ENCODE measurements at places on chromosomes 7 and 10.

- no peak for DNase-seq
Observed at GRCh38 chr7:48140001-48140681, 31.1 kb upstream of the ABCA13 start.

GRCh38 chr7:23476286-23477156 lies 6.2 kb upstream of the IGF2BP3 start:
- no peak for DNase-seq

DNA sequence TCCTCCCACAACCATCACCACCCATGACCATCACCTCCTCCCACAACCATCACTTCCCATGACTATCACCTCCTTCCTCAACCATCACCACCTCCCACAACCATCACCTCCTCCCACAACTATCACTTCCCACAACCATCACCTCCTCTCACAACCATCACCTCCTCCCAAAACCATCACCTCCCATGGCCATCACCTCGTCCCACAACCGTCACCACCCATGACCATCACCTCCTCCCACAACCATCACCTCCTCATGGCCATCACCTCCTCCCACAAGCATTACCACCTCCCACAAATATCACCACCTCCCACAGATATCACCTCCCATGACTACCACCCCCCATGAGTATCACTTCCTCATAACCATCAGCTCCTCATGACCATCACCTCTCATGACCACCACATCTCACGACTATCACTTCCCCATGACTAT lies 52.2 kb downstream of the PDGFA start:
- DNase-seq: no peak

GRCh38 chr7:104979167-104979841 lies 34.7 kb upstream of the KMT2E start:
- DNase-seq: no peak

DNA sequence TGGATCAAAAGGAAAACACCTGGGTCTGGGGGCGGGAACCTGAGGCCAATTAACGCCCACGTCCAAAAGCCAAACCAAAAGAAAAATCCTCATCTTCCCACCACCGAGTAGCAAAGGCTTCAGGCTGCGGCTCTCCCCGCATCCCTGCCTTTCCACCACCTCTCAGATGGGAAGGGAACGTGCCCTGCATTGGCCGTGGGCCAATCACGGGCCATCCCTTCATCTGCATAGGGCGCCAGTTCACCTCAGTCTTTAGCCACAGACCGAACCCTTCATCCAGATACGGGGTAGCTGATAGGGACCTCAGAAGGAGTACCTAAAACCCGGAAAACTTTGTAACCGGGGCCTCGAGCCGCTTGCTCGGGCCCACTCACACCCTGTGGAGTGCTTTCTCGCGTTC lies 626 bp downstream of the PRPF18 start:
- DNase-seq: no peak

- no peak for DNase-seq
Observed at GRCh38 chr10:132960631-132961419, 18.5 kb upstream of the CFAP46 start.

GRCh38 chr7:43175570-43176200 lies 63.2 kb downstream of the HECW1 start:
- no peak for DNase-seq

DNA sequence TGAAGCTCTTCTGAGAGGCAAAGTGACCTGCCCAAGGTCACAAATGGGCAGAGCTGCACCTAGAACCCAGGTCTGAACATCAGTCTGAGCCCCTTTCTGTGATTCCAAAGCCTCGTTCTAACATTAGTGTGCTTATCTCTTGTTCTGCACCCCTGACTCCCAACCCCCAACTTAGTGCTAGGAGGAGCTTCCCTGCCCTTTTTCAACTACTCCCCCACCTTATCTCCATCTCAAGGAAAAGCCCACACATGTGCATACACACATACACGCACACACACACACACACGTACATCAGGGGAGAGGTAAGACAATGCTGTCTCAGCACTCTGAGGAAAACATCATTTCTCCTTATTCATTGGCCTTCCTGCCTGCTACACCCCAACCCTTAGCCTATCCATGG lies 8.3 kb downstream of the PRRT4 start:
- DNase-seq: no peak

DNA sequence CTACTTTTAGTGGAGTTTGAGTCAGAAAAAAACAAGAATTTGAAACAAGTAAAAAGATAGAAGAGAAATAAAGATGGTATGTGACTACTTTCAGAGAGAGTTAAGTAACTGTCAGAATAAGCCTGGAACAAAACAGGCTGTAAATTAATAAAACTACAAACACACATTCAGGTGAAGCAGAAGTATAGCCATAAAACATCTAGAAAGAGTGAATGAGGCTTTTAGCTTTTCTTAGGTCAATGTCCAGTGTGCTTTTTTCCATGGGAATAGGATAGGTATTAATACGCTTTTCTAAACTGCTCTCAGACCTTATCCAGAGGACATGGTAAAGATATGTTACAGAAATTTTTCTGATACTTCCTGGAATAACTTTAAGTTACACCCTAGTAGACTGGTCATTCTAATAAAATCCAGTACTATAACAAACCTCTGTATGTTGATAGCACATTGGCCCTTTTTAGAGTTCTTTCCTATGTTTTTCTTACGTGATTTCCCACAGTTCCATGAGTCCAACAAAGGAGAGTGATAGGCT lies 23.3 kb downstream of the TMEM106B start:
- DNase-seq: no peak

GRCh38 chr10:91054325-91054724 lies 133.4 kb upstream of the ANKRD1 start:
- DNase-seq: no peak

- no peak for DNase-seq
Observed at GRCh38 chr10:119917777-119918176, 25.2 kb downstream of the SEC23IP start.

- no peak for DNase-seq
Observed at GRCh38 chr7:38478404-38478803, 152.8 kb downstream of the AMPH start.

DNA sequence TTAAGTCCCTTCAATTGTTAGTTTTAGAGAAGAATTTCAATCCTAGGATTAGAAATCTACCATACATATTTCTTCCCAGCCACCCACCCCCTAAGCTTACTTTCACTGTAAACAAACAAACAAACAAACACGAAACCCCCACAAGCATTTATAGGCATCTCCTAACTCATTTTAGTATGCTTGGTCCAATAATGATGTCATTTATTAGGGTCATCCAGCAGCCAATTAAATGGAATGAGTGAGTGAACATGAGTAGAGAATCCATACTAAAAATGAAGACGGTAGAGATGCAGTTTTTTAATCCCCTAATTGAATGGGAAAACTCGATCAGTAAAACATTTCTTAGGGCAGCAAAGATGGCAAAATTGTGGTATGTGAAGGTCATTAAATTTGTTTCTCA lies 3.2 kb downstream of the TAC1 start:
- no peak for DNase-seq

- DNase-seq: no peak
Observed at GRCh38 chr7:18889436-18889835, 228.0 kb downstream of the TWIST1 start.

DNA sequence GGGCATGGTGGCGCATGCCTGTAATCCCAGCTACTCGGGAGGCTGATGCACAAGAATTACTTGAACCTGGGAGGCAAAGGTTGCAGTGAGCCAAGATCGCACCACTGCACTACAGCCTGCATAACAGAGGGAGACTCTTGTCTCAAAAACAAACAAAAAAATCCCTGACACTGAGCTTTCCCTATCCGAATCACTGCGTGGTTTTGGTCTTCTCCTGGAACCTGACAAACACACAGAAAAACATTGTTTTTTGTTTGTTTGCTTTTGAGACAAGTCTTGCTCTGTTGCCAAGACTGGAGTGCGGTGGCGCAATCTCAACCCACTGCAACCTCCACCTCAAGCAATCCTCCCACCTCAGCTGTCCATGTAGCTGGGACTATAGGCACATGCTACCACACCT lies 50.4 kb upstream of the PTPRN2 start:
- no peak for DNase-seq

- DNase-seq: no peak
Observed at GRCh38 chr7:156177422-156178055, 365.3 kb upstream of the SHH start.

DNA sequence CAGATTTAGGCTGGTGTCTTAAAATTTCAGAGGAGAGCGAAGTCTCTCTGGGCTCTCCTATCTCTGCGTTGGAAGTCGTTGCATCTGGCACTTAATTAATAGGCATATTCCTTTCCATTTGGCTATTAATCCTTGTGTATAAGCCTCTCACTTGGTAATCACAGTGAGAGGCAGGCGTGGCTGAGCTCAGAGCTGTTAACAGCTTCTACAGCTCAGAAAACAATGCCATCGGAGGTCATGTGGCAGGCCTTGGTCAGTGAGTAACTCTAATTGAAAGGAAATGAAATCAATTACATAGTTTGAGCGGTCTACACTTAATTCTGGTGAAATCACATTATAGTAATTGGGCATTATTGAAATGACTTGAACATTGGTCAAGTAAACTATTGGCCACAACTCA lies 135.1 kb downstream of the DPY19L1 start:
- DNase-seq: no peak

DNA sequence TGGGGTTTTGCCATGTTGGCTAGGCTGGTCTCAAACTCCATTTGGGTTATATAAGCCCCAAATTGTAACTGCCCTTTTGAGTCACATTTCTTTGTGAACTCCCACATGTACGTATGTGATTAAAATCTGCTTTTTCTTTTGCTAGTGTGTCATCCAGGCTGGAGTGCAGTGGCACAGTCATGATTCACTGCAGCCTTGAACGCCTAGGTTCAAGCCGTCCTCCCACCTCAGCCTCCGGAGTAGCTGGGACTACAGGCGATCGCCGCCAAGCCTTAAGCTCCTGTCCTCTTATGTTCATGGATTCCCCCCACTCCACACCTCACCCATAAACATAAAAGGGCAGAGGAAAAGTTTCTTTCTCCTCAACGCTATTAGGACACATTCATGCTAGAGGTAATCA lies 4.4 kb upstream of the SMC3 start:
- no peak for DNase-seq

DNA sequence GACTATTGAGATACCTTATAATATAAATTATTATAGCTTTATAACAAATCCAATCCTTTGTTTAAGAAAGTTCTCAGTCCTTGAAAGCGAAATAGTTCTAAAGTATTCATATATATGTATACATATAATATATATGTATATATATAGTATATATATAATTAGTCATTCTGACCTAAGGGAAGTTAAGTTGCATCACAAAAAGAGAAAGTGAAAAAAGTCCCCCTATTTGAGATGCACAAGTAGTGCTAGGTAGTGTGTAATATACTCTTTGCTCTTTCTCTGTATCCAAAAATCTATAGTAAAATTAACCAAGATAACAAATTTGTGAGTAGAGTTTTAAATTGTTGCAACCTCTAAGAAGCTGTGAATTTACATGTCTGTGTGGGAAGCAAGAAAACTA lies 13.3 kb upstream of the IFIT1B start:
- DNase-seq: no peak

GRCh38 chr10:112588225-112588990 lies 141.4 kb downstream of the VTI1A start:
- DNase-seq: no peak

- no peak for DNase-seq
Observed at GRCh38 chr7:23377134-23377533, 78.0 kb downstream of the MALSU1 start.

GRCh38 chr10:33377658-33378025 lies 43.2 kb upstream of the NRP1 start:
- no peak for DNase-seq

GRCh38 chr7:106138776-106139175 lies 26.7 kb upstream of the SYPL1 start:
- no peak for DNase-seq

GRCh38 chr10:43960477-43960876 lies 311.8 kb upstream of the ZNF32 start:
- DNase-seq: no peak

- no peak for DNase-seq
Observed at GRCh38 chr7:68155676-68156075, 1159.0 kb downstream of the TYW1 start.

DNA sequence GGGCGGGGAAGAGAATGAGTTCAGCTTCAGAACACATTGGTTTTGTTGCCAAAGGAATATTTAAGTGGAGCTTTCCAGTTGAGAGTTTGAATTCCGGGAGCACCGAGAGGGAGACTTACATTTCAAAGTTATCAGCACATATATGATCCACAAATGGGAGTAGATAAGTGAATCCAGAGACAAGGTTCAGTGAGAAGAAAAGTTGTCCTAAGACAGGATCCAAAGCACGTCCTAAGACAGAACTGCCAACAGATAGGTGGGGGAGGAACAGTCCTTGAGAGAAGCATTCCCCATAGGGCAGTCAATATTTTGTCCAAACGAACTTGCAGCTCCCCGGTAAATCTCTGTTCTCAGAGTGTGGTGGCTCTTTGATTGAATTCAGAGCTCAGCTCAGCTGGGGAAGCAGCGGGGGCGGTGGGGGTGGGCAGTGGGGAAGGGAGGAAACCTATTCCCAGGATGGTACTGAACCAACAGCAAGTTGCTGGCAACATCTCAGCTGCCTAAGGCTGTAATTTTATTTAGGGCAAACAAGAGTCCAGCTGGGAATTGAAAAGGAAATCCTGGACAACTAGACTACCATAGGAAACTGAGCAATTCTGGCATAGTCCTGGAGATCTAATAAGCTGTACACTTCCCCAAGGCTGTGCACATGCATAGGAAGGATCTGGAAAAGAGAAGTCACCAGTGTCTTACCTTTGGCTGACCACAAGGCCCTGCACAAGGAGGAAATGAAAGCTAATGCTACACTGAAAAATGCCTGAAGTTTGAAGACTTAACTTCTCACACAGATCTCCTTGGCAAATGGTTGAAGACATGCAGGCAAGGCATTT lies 94.2 kb upstream of the CXCL12 start:
- DNase-seq: no peak

- DNase-seq: no peak
Observed at GRCh38 chr10:75140246-75140645, 28.8 kb downstream of the SAMD8 start.

GRCh38 chr10:91493313-91493712 lies 83.2 kb downstream of the HECTD2 start:
- no peak for DNase-seq

- DNase-seq: no peak
Observed at GRCh38 chr10:78116361-78116760, 82.7 kb downstream of the RPS24 start.

GRCh38 chr7:121038717-121039509 lies 50.4 kb downstream of the CPED1 start:
- DNase-seq: no peak
